ENCODE measurements at places on chromosomes 3 and 15. TPM values are rescaled to one million over a fixed set of nuclear protein-coding genes. Genes with fewer than 3 reads are reported as not detected.

TUBGCP5 gene
- 25.0 TPM for total RNA-seq

RPLP1 gene
- 817 TPM for total RNA-seq

ACKR4 gene
- total RNA-seq, result not detected

PAQR5 gene
- 0.11 TPM for total RNA-seq

SOX14 gene
- total RNA-seq, result not detected

MOBP gene
- not detected for total RNA-seq

DUOXA2 gene
- not detected for total RNA-seq

PYGO1 gene
- 2.6 TPM for total RNA-seq

TPRG1 gene
- not detected for total RNA-seq

KLHDC8B gene
- total RNA-seq, result 17.7 TPM

PIGZ gene
- 4.7 TPM for total RNA-seq

CAMKV gene
- 0.13 TPM for total RNA-seq

FEZF2 gene
- not detected for total RNA-seq

KBTBD13 gene
- not detected for total RNA-seq

TRNT1 gene
- 27.7 TPM for total RNA-seq

GAP43 gene
- not detected for total RNA-seq

ROPN1 gene
- total RNA-seq, result not detected

MLF1 gene
- total RNA-seq, result 1.9 TPM

SPATA12 gene
- total RNA-seq, result not detected

PTH1R gene
- not detected for total RNA-seq

LDHAL6B gene
- total RNA-seq, result not detected

AEN gene
- 118 TPM for total RNA-seq

THAP10 gene
- 0.66 TPM for total RNA-seq

NOX5 gene
- total RNA-seq, result not detected

FGD5 gene
- total RNA-seq, result not detected

SPTBN5 gene
- total RNA-seq, result 0.07 TPM

IGF2BP2 gene
- total RNA-seq, result 46.3 TPM

PCSK6 gene
- total RNA-seq, result 42.5 TPM

DPPA2 gene
- total RNA-seq, result not detected

CATSPER2 gene
- total RNA-seq, result 0.53 TPM

CLSTN2 gene
- not detected for total RNA-seq

SAMD7 gene
- not detected for total RNA-seq

CPLX3 gene
- not detected for total RNA-seq

LINGO1 gene
- total RNA-seq, result not detected

ROBO1 gene
- 71.0 TPM for total RNA-seq

Measured in HepG2 (cell line).